ENCODE measurements at places on chromosomes 1 and 21.
A peak's percentile ranks its signal among the peaks of the same experiment; 100 is the strongest.

- DNase-seq = no peak
Observed at GRCh38 chr21:42746593-42747275, 93.3 kb downstream of the PDE9A start.

- DNase-seq = no peak
Observed at GRCh38 chr1:164092603-164093353, 466.2 kb upstream of the PBX1 start.

DNA sequence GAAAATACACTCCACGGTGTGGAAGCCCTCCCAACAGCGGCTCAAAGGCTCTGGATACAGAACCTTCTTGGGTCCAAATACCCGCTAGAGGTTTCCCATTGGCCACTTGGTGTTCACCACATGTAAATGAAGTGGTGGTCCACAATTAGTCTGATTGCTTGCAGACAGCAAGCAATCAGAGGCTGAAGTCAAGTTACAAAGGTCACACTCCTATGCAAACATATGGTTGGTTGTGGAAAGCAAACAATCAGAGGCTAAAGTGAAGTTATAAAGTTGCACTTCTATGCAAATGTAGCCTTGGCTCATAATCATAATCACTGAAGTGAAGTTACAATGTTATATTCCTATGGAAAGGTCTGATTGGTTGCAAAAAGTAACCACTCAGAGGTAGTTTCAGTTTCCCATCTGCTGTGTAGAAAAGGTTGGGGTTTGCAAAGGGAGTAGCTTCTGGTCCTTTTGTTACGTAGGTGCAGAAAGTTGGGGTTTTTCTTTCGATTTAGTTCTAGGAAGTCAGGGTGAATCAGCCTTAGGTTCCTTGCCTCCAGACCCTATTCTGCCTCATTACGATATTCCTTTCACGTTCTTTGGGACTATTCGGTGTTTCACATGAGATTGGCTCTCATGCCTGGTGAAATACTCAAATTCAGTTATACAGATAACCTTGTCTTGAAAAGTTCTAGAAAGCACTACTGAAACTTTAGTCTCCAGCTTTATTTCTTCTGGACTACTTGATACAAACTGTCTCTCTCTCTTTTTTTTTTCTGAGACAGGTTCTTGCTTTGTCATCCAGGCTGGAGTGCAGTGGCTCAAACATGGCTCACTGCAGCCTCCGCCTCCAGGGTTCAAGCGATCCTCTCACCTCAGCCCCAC lies 36.7 kb upstream of the MTF2 start:
- peak; percentile 60 for DNase-seq

GRCh38 chr1:107474877-107475612 lies 334.2 kb downstream of the NTNG1 start:
- DNase-seq = no peak

- DNase-seq = no peak
Observed at GRCh38 chr21:45578176-45578801, 36.0 kb upstream of the SLC19A1 start.

DNA sequence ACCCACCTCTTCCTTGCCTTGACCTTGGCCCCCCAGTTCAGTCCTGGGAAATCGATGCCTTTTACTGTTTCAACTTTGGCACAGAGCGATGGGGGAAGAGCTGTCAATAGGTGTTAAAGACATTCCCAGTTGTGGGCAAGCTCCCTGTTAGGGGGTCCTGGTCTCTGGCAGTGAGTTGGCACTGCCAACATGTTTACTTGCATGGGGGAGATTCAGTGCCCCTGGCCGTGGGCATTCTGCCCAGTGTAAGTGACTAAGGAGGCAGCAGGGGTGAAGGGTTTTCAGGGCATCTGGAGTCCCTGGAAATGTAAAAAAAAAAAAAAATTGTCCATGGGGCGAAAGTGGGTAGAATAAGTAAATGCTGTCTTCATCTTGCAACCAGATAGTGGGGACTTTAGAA lies 407.0 kb downstream of the PTPRU start:
- DNase-seq = no peak

GRCh38 chr1:198118134-198118533 lies 38.7 kb upstream of the NEK7 start:
- no peak for DNase-seq

- DNase-seq = no peak
Observed at GRCh38 chr1:5973771-5974170, 18.5 kb downstream of the NPHP4 start.

GRCh38 chr1:53705446-53706096 lies 33.4 kb downstream of the GLIS1 start:
- no peak for DNase-seq
